Uterus (tissue), 4 donors: ENCODE measurements at places on chromosomes 6 and 20. TPM values are rescaled to one million over a fixed set of nuclear protein-coding genes. Genes with fewer than 3 reads are reported as not detected.

- no peaks in the 10 kb centered on the region for H3K4me1 ChIP-seq
- no peaks in the 10 kb centered on the region for H3K27me3 ChIP-seq
- DNase-seq, result no peak
- no peak overlapping the region for H3K27ac ChIP-seq
Measured at GRCh38 chr20:24956001-24956841, 7.2 kb downstream of the CST7 start.

- no peak overlapping the region for H3K27ac ChIP-seq
- H3K27me3 ChIP-seq, result no peaks in the 10 kb centered on the region
- no peaks in the 10 kb centered on the region for H3K36me3 ChIP-seq
- DNase-seq, result no peak
Measured at GRCh38 chr20:47343007-47343472, 13.5 kb downstream of the ZMYND8 start.

- no peak overlapping the region for H3K27ac ChIP-seq
- H3K4me3 ChIP-seq, result no peak overlapping the region
- no peak for DNase-seq
- H3K36me3 ChIP-seq, result no peaks in the 10 kb centered on the region
- no peaks in the 10 kb centered on the region for H3K4me1 ChIP-seq
Measured at GRCh38 chr6:43294536-43294935, 3.5 kb upstream of the SLC22A7 start.

DNA sequence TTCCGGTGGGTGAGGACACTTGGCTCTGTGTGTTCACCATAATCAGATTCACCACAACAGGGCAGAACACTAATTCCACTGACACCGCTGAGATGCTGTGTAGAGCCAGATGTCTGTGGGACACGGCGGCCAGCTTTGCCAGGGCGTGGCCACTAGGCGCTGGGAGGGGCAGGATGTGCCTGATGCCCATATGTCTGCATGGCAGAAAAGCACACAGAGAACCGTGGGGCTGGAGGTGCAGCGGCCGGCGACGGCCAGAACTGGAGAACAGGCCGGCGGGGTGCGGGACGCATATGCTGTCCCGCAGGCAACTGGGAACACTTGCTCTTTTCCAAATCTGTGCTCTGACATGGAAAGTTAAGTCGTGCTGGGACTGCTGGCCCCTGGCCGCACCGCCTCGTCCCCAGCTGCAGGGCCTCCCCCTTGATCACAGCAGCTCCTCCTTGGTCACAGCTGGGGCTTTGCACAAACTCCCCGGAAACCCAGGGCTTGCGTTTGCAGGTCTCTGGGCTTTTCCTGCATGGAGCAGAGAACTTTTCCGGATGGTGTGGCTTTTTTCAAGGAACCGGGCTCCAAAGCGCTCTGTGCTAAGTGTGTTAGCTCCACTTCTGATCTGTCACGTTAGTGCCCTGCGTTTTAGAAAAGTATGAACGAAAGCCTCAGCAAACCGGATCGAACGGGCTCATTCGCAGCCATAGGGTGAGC, 31.1 kb downstream of the NTSR1 start:
- H3K4me3 ChIP-seq, result no peak overlapping the region
- no peak for DNase-seq
- H3K4me1 ChIP-seq, result no peaks in the 10 kb centered on the region

Gene RAET1G
- not detected for total RNA-seq

Gene KAT14
- total RNA-seq, result 19.5 TPM
